Mammary epithelial cell (primary cell): ENCODE measurements at places on chromosomes 3 and 15. TPM values are rescaled to one million over a fixed set of nuclear protein-coding genes. Genes with fewer than 3 reads are reported as not detected.

EFCAB12 gene
- polyA plus RNA-seq, result 0.23 TPM

ENTPD3 gene
- polyA plus RNA-seq, result 1.6 TPM

FYCO1 gene
- 7.1 TPM for polyA plus RNA-seq

WNT7A gene
- polyA plus RNA-seq, result 11.1 TPM

TM4SF4 gene
- not detected for polyA plus RNA-seq

CCDC12 gene
- 31.4 TPM for polyA plus RNA-seq

RETNLB gene
- not detected for polyA plus RNA-seq

ROBO1 gene
- polyA plus RNA-seq, result 27.3 TPM

ANKRD63 gene
- not detected for polyA plus RNA-seq

AADACL2 gene
- polyA plus RNA-seq, result not detected

CDHR4 gene
- not detected for polyA plus RNA-seq

SCAANT1 gene
- not detected for polyA plus RNA-seq

BNC1 gene
- polyA plus RNA-seq, result 103 TPM

CMTM8 gene
- 2.7 TPM for polyA plus RNA-seq

GNAI2 gene
- polyA plus RNA-seq, result 511 TPM

FBXW12 gene
- polyA plus RNA-seq, result not detected

OSBPL10 gene
- 44.4 TPM for polyA plus RNA-seq

PLSCR2 gene
- not detected for polyA plus RNA-seq

SIAH2 gene
- polyA plus RNA-seq, result 23.9 TPM

CCR9 gene
- not detected for polyA plus RNA-seq

DUOX1 gene
- polyA plus RNA-seq, result 10.5 TPM

TNFSF10 gene
- polyA plus RNA-seq, result 4.3 TPM

CATSPER2 gene
- 3.6 TPM for polyA plus RNA-seq

DUOXA2 gene
- polyA plus RNA-seq, result not detected

STAB1 gene
- polyA plus RNA-seq, result 0.02 TPM

SLC24A5 gene
- not detected for polyA plus RNA-seq

KY gene
- polyA plus RNA-seq, result 0.03 TPM

ATP10A gene
- not detected for polyA plus RNA-seq

LRRIQ4 gene
- not detected for polyA plus RNA-seq

HES1 gene
- 22.7 TPM for polyA plus RNA-seq

SPRED1 gene
- 6.8 TPM for polyA plus RNA-seq

CFAP161 gene
- polyA plus RNA-seq, result 0.03 TPM

HEG1 gene
- 19.8 TPM for polyA plus RNA-seq

DNAH12 gene
- 0.02 TPM for polyA plus RNA-seq

COL6A6 gene
- polyA plus RNA-seq, result not detected

DPPA2 gene
- polyA plus RNA-seq, result not detected

PCSK6 gene
- 0.22 TPM for polyA plus RNA-seq

RSL24D1 gene
- 36.4 TPM for polyA plus RNA-seq

SLITRK3 gene
- polyA plus RNA-seq, result not detected

CADM2 gene
- not detected for polyA plus RNA-seq

CHDH gene
- polyA plus RNA-seq, result 0.28 TPM

SLC38A3 gene
- polyA plus RNA-seq, result 0.06 TPM
